Lower lobe of right lung (tissue), 2 donors: ENCODE measurements at places on chromosomes 3 and 15. TPM values are rescaled to one million over a fixed set of nuclear protein-coding genes. Genes with fewer than 3 reads are reported as not detected.

GRCh38 chr3:43882976-43883680, 192.4 kb downstream of the ABHD5 start:
- DNase-seq = no peak
- H3K27me3 ChIP-seq = no peaks in the 10 kb centered on the region
- peaks cover 19% of the 10 kb centered on the region for H3K4me1 ChIP-seq
- no peak overlapping the region for H3K4me3 ChIP-seq

- H3K27ac ChIP-seq = no peak overlapping the region
- H3K4me3 ChIP-seq = no peak overlapping the region
- no peaks in the 10 kb centered on the region for H3K27me3 ChIP-seq
- peak; percentile 77 for DNase-seq
- H3K4me1 ChIP-seq = peaks cover 15% of the 10 kb centered on the region
- H3K36me3 ChIP-seq = peaks cover 19% of the 10 kb centered on the region
These were observed 39.6 kb downstream of the TGM4 start for GRCh38 chr3:44913868-44914468.

DNA sequence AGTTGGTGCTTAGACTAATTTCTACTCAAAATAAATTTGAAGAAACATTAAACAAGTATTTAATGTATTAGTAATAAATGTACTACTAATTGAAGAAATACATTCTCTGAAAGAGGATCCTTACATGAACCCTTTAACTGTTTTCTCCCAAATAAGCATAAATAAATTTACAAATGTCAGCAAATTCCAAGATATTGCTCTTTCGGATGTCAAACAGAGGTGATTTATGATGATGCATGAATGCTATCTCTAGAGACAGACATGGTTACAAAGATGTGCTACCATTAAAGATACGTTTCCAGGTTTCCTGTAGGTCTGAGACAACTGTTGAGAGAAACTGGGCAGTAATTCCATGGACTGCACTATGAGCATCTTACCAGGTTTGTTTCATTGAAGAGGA, 629 bp downstream of the GABRR3 start:
- no peaks in the 10 kb centered on the region for H3K4me1 ChIP-seq
- H3K27ac ChIP-seq = no peak overlapping the region
- no peak overlapping the region for H3K4me3 ChIP-seq
- no peak for DNase-seq
- peaks cover 10% of the 10 kb centered on the region for H3K27me3 ChIP-seq
- H3K36me3 ChIP-seq = no peaks in the 10 kb centered on the region

DNA sequence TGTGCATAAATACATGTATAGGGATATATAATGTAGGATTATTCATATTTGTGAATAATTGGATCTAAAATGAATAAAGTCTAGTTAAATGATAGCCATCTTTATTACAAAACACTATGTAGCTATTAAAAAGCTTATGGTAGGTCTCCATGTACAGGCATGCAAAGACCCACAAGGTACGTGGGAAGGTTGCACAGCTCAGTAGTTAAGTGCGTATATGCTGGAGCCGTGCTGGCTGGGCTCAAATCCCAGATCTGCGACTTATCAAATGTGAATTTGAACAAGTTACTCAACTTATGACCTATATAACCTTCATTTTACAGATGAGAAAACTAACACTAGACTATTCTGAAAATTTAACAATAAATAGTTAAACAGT, 100.6 kb downstream of the MYH15 start:
- no peak overlapping the region for H3K4me3 ChIP-seq
- no peak for DNase-seq
- H3K27me3 ChIP-seq = no peaks in the 10 kb centered on the region
- peaks cover 49% of the 10 kb centered on the region for H3K4me1 ChIP-seq
- H3K27ac ChIP-seq = peak overlapping the region; percentile 64
- H3K36me3 ChIP-seq = no peaks in the 10 kb centered on the region

DNA sequence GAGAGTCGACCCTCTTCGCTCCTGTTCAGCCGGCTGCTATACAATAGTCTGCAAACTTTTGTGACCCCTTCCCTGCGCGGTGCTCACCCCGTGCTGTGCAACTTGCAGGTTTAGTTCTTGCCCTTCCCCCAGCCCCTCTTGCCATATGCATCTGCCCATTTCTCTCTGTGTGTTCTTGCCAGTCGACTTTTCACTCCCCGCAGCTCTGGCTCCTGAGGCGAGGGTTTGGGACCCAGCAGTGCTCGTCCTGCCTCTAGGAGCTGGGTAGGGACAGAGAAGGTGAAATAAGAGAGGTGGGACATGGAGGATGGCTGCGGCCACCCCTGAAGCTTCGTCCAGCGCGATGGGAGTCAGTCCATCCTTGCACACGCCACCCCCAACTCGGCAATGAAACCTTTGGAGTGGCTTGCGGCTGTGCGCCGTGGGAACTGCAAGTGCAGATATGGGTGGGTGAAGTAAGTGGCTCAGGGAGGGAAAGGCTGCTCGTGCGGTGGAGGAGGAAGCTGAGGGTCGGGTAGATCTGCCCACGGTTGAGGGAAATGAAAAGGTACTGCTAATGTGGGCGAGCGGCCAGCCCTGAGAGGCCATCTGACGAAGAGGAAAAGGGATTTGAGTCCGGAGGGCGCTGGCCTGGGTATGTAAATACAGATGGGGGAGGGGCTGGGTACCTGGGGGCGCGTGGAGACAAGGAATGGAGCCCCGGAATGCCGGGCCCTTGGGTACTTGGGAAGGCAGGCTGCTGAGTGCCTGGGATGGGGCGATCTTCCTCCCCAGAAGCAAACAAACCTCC, 1.0 kb downstream of the LRRC3B start:
- H3K4me3 ChIP-seq = peak overlapping the region; percentile 42
- H3K27ac ChIP-seq = no peak overlapping the region
- H3K36me3 ChIP-seq = no peaks in the 10 kb centered on the region
- H3K27me3 ChIP-seq = peaks cover 39% of the 10 kb centered on the region

- H3K4me1 ChIP-seq = no peaks in the 10 kb centered on the region
- H3K4me3 ChIP-seq = no peak overlapping the region
These were observed 140.4 kb downstream of the PCCB start for GRCh38 chr3:136390574-136390973.

GRCh38 chr3:187458921-187459320, 90.7 kb downstream of the RTP4 start:
- DNase-seq = no peak
- no peaks in the 10 kb centered on the region for H3K36me3 ChIP-seq
- H3K4me1 ChIP-seq = no peaks in the 10 kb centered on the region
- H3K27ac ChIP-seq = no peak overlapping the region
- no peaks in the 10 kb centered on the region for H3K27me3 ChIP-seq

DNA sequence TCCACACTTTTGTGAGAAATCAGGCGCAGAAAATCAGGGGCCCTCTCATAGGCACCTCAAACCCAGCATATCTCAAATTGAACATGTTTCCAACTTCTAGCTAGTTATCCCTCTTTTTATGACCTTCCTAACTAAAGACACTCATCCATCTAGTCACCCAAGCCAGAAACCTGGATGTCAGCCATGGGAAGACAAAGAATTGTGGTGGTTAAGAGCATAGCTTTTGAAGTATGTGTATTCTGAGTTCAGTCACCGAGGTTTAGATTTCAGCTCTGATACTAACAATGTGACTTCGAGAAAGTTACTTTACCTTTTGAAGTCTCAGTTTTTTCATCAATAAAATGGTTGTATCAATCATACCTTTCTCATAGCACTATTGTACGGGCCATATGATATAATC, 495.5 kb downstream of the NLGN1 start:
- no peaks in the 10 kb centered on the region for H3K27me3 ChIP-seq
- no peak for DNase-seq
- H3K27ac ChIP-seq = no peak overlapping the region
- H3K36me3 ChIP-seq = no peaks in the 10 kb centered on the region
- H3K4me3 ChIP-seq = no peak overlapping the region

GRCh38 chr3:175163686-175164085, 304.6 kb downstream of the NAALADL2 start:
- no peaks in the 10 kb centered on the region for H3K36me3 ChIP-seq
- H3K27me3 ChIP-seq = no peaks in the 10 kb centered on the region
- DNase-seq = no peak
- H3K27ac ChIP-seq = no peak overlapping the region
- no peak overlapping the region for H3K4me3 ChIP-seq
- no peaks in the 10 kb centered on the region for H3K4me1 ChIP-seq

- peak; percentile 93 for DNase-seq
- H3K4me3 ChIP-seq = peak within 1 kb of the TSS; percentile 89
- H3K27ac ChIP-seq = peak within 1 kb of the TSS; percentile 95
These were observed at the start of gene ACAD11 for GRCh38 chr3:132659365-132660051. ACAD11 (minus strand) TSS chr3:132659809; CDS start chr3:132659751, 58 bp downstream.

SYNPR gene
- not detected for total RNA-seq

PSTPIP1 gene
- total RNA-seq = 18.4 TPM

DNA sequence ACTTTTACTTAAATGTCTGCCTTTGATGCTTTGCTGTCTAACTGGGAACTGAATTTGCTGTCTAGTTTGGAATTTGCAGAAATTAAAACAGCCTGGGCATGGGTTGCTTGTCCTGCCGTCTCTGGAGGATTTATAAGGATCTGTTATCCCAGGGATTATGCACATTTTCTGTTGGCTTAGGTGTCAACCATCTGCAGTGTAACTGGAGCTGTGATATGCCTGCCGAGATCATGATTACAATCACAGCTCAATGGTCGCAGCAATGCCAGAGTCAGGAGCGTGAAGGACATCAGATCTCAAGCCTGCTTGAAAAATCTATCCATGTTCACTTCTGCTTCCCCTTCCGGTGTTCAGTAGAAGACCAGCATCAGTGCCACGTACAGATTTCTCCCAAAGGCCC, 41.8 kb upstream of the SETMAR start:
- no peak overlapping the region for H3K27ac ChIP-seq
- no peaks in the 10 kb centered on the region for H3K36me3 ChIP-seq
- H3K4me3 ChIP-seq = no peak overlapping the region
- H3K27me3 ChIP-seq = no peaks in the 10 kb centered on the region
- H3K4me1 ChIP-seq = no peaks in the 10 kb centered on the region

GRCh38 chr15:74128785-74129585, 1.4 kb upstream of the ISLR2 start:
- H3K27ac ChIP-seq = no peak overlapping the region
- H3K27me3 ChIP-seq = peaks cover 86% of the 10 kb centered on the region
- no peak for DNase-seq
- H3K4me3 ChIP-seq = peak overlapping the region; percentile 46
- H3K4me1 ChIP-seq = peaks cover 35% of the 10 kb centered on the region

DNA sequence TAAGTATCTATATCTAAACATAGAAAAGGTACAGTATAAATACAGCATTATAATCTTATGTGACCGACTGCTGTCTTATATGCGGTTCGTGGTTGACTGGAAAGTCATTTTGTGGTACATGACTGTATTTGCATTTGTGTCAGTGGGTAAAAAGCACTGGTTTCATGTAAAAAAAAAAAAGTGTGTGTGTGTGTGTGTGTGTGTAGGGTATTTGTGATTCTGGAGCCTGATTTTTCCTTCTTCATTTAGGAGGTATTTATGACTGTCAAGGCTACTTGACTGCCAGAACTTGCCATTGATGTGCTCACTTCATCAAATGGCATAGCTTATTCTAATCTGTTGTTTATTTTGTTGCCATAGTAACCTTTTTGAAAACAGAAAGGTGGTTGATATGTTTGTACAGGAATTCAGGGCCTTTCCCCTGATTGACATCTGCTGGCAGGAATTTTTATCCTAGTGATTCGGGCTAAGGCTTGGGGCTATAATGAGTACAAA, 63.2 kb downstream of the AKAP13 start:
- no peak overlapping the region for H3K4me3 ChIP-seq
- DNase-seq = no peak
- no peaks in the 10 kb centered on the region for H3K27me3 ChIP-seq
- H3K36me3 ChIP-seq = no peaks in the 10 kb centered on the region
- peaks cover 40% of the 10 kb centered on the region for H3K4me1 ChIP-seq

MME gene
- 85.4 TPM for total RNA-seq

RPLP1 gene
- total RNA-seq = 1,283 TPM

DNA sequence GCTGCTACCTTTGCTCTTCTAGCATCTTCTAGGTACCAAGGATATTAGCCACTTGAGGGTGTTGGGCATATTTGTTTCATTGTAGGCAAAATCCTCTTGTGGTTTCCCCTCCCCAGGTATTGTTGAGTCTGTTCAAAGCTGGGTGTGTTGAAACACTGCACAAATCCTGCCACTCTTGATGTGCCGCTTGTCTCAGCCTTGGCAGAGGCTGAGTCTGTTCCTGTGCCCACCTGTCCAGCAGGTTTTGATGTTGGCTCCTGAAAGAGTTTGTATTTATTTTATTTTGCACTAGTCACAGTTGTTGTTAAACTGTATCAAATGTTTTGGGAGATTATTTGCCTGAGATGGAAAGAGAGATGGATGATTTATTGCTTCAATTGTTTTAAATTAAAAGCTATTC, 136.2 kb downstream of the USP13 start:
- no peak overlapping the region for H3K4me3 ChIP-seq
- H3K27ac ChIP-seq = no peak overlapping the region
- H3K4me1 ChIP-seq = no peaks in the 10 kb centered on the region
- peaks cover 5% of the 10 kb centered on the region for H3K36me3 ChIP-seq
- no peak for DNase-seq
- H3K27me3 ChIP-seq = no peaks in the 10 kb centered on the region

DNA sequence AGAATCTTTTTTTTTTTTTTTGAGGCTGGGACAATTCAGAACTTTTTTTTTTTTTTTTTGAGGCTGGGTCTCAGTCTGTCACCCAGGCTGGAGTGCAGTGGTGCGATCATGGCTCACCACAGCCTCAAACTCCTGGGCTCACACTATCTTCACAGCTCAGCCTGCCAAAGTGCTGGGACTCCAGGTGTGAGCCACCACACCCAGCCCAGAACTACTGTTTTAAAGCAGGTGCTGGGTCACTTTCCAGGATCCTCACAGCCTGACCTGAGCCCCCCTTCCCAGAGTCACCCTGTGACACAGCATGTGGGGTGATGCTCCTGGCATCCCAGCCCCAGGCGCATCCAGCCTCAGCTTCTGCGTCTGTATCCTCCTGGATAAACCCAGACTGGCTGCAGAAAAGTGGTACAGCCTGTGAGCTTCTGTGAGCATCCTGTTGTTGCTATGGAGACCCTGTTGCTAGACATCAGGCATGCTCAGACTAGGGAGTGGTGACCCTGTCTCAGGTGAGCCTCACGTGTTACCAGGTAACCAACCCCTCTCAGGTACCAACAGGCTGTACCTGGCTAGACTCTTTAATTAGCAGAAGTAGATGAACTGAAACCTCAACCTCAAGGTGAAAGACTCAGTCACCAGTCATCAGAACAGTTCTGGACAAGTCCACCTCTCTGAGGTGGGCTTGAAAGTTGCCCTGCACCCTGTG, 15.0 kb downstream of the KLF13 start:
- peaks cover 100% of the 10 kb centered on the region for H3K4me1 ChIP-seq
- H3K4me3 ChIP-seq = no peak overlapping the region
- peaks cover 9% of the 10 kb centered on the region for H3K36me3 ChIP-seq
- H3K27me3 ChIP-seq = no peaks in the 10 kb centered on the region
- peak overlapping the region; percentile 88 for H3K27ac ChIP-seq

GRCh38 chr3:171806200-171807128, 3.8 kb downstream of the PLD1 start:
- no peak overlapping the region for H3K4me3 ChIP-seq
- no peak overlapping the region for H3K27ac ChIP-seq
- no peaks in the 10 kb centered on the region for H3K36me3 ChIP-seq
- DNase-seq = no peak
